GM03348 (cell line): ENCODE measurements at places on chromosomes 11 and 22.

DNA sequence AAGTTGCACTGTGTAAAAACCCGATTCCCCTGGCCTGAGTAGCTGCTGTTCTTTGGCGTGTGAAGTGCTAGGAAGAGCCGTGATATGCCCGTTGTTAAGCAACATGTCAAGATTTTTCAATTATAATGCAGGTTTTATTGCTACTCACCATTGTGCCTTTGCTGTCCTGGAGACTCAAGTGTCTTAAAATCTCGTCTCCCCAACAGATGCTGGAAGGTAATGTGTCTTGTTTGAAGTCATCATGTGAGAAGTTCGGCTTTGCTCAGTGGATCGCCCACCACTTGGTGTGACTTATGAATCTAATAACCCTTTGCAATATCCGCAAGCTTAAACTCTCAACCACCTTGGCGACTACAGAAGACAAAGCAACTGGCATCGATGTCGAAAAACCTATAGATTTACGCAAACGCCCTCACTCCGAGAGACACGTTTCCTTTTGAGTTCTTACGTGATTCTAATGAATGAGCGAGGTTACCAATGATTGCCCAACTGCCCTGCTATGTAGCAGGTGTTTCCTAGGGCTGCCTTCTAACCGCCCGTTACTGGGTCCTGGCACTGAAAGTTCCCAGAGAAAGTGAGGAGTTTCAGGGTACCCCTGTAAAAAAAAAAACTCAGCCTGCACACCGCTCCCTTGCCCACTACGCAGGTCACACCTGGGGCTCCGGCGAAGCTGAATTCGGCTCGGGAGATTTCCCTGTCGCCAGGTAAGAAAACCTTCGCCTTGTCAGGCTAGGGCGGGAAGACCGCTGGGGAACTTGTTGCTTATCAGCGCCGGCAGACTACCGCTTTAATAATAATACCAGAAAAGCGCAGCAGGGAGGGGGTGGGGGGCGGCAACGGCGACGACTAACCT lies 21.2 kb upstream of the BDNF start:
- DNase-seq = no peak

DNA sequence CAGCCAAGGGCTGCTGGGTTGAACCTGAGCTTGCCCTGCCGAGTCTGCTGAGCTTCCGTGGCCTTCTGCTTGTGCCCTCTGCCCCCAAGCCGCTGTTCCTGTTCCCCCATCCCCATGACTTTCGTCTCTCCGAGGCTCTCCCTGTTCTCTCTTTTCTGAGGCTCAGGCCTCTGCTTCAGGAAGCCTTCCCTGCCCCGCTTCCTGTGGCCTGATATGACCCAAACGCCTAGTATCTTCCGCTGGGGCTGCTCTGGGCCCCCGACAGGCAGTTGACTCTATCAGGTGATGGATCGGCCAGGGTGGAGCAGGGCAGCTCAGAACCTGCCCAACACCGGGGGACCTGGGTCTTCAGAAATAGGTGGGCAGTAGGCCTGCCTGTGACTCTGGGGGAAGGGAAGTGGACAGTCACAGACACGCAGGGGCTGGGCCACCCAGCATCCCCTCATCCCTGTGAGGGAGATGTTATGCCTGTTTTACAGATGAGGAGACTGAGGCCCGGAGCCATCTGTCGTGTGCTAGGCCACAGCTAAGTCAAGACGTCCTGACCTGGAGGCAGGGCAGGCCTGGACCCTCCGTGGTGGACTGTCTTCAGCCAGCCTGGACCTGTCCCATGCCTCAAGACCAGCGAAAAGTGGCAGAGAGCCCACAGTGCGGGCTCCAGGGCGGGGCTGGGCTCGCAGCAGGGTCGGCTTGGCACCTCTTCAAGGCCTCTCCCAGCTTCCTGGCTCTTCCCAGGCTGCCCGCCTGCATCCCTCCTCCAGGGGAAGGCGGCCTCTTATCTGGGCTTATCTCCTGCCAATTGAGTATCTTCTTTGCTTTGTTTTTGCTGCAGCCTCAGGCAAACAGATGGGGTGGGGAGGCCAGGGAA lies 16.2 kb downstream of the BAD start:
- DNase-seq = peak; percentile 19

GRCh38 chr11:35088676-35089075 lies 50.3 kb upstream of the CD44 start:
- DNase-seq = no peak

DNA sequence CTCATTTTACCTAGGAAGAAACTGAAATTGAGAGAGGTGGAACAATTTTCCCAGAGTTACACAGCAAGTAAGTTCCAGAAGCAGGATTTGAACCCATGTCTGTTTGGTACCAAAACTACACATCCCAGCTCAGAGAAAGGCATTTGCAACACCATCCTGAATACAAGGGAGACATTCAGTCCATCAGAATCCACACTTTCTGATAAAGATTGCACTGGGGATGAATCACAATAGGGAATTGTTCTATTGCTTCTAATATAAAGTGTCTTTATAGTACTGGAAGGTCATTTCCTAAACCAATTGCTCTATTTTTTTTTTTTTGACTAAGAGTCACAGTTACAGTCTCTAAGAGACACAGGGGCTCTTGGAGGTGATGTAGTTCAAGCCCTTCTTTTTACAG lies 208.1 kb upstream of the CADM1 start:
- no peak for DNase-seq

DNA sequence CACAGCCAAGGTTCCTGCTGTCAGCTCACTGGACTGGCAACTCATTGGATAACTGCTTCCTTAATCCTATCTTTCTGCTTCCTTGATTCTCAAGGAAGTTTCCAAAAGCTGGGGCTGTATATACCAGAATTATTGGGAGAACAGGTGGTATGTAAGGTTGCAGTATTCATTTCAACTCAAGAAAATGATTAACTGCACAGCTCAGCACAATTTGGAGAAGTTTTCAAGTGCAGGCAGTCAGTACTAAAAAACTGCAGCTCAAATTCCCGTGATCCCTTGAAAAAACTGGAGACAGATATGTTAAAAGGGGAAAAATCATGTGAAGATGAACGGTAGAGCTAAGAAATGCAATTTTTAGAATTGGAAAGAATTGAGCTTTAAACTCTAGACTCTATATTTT lies 44.4 kb downstream of the GRM5 start:
- no peak for DNase-seq

- no peak for DNase-seq
Measured at GRCh38 chr11:96186806-96187205, 156.2 kb downstream of the MAML2 start.

DNA sequence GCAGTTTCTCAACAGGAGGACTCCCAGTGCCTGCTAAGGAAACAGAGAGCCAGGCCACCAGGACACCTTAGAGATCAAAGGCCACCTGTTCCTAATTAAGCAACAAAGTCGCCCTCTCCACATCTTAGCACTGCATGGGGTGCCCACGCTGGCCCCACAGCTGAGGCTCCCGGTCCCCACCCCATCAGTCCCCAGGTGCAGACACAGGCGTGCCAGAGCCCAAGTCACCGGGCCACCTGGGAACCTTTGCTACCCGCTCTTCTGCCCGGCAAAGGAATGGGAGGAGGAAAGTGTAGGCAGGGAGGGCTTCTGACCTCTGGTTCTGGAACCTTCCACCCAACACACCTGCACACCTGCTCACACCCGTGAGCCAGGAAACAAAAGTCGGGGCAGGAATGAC lies 85.5 kb upstream of the PRR5 start:
- DNase-seq = no peak

DNA sequence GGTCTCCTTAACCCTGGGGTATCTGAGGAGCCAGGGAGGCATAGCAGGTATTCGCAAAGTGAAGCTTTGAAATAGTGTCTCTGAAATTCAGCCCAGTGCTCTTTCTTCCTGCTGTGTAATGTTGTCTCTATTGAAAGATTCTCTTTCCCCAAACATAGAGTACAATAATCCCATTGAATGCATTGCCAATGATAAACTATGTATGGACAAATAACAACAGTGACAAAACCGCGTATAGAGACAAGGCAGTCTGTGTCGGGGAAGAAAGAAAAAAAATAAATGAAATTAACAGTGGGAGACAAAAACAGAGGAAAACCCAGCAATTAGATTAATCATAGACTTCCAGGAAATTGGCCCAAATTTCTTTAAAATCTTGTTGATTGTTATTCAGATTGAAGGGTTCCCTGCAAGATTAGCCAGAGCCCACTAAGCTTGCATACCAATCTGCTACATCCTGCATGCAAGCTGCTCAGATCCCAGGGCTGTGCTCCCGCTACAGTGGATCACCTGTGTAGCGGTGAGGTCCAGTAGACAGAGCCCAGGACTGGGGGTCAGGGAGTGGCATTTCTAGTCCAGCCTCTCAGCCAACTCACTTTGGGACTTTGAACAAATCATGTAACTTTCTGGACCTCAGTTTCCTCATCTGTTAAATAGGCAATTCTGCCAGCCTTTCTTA lies 492.8 kb downstream of the INSC start:
- no peak for DNase-seq

GRCh38 chr11:130126516-130126915 lies 33.1 kb upstream of the ST14 start:
- DNase-seq = no peak

GRCh38 chr11:128716661-128717210 lies 22.9 kb downstream of the FLI1 start:
- DNase-seq = peak; percentile 31

- DNase-seq = no peak
Measured at GRCh38 chr11:77170107-77170506, 42.1 kb downstream of the MYO7A start.

- no peak for DNase-seq
Measured at GRCh38 chr11:122094836-122095235, 21.2 kb downstream of the BLID start.

- no peak for DNase-seq
Measured at GRCh38 chr11:36738292-36738861, 140.3 kb upstream of the RAG2 start.

- no peak for DNase-seq
Measured at GRCh38 chr11:70716216-70716615, 317.9 kb downstream of the CTTN start.

GRCh38 chr11:129643031-129643721 lies 172.5 kb upstream of the TMEM45B start:
- peak; percentile 46 for DNase-seq

- no peak for DNase-seq
Measured at GRCh38 chr11:68803766-68804165, 38.0 kb downstream of the CPT1A start.

DNA sequence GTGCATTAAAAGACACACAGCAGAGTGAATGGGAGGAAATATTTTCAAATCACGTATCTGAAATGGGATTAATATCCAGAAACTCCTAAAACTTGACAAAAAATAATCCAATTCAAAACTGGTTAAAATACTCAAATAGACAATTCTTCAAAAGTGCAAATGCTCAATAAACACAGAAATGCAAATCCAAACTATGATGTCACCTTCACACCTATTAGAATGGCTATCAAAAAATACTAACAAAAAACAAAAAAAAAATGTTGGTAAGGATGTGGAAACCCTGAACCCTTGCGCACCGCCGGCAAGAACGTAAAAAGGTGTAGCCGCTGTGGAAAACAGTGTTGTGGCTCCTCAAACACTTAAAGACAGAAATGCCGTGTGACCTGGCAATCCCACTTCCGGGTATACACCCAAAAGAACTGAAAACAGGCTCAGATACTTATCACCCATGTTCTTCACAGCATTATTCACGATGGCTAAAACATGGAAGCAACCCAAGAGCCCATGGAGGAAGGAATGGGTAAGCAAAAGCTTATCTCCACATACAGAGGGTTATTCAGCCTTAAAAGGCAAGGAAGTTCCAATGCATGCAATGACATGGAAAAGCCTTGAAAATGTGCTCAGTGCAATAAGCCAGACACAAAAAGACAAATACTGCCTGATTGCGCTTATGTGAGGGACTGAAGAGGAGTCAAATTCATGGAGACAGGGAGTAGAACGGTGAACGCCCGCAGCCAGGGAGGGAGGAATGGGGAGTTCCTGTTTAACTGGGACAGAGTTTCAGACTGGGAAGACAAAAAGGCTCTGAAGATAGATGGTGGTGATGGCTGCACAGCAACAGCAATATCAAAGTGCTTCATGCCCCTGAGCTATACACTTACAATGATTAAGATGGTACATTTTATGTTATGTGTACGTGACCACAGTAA lies 19.6 kb downstream of the BRD1 start:
- no peak for DNase-seq

GRCh38 chr11:99937330-99937729 lies 749.8 kb upstream of the ARHGAP42 start:
- no peak for DNase-seq

DNA sequence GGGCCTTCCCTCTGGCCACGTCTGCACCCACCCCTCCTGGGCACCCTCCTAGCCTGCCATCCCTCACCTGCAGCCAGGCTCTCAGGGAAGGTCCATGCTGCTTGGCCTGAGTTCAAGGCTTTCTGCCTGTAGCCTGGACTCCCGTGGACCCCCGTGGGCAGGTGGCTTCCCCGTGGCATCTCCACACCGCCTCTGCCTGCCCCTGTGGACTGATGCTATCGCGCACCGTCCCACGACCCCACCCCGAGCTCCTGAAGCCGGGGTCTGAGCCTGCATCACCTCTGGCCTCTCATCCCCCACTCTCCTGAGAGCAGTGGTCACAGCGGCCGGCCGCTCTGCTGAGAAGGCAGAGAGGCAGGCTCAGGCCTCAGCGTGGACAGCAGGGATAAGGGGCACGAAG lies 4.5 kb downstream of the IFITM5 start:
- no peak for DNase-seq

DNA sequence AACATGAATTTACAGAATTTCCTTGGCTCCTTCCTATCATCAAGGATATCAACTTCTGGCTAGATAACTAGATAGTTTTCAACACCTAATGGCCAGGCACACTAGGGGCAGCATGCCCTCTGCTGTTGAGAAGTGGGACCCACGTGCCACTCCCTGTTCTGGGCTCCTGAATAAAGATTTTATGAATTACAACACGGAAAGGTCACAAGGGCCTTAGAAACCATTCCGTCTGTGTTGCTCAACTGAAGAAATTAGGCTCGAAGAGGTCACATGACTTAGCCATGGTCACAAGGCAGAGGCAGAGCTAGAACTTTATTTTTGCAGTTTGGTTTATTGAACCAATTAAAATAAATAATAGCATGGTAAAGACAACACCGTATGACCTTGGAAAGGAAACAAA lies 36.0 kb downstream of the PRCP start:
- peak; percentile 54 for DNase-seq

DNA sequence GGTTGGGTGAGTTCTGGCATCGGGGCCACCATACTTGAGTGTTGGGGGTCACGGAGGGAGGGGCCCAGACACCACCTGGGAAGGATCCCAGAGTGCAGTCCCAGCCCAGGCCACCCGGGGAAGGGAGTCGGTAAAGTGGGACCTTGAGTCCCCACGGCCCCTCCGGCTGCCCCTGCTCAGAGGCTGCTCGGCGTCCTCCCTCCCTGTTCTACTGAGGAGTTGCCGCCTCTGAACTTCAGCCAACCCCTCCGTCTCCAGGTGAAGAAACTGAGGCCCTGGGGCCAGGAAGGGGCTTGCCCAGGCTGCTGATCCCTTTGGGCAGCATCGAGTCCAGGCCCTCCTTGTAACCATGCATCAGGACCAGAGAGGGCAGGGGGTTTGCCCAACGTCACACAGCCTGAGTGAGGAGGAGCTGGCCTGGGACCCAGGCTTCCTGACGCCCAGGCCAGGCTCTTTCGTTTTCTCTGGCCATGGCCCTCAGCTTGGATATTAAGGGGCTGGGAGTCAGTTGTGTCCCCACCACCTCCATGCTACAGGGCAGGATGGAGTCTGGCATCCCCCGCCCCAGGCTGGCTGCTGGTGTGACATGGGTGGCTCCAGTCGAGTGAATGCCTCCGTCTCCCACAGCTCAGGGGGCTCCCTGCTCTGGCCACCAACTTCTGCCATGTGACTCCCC lies 1.3 kb downstream of the PARVG start:
- no peak for DNase-seq

- no peak for DNase-seq
Measured at GRCh38 chr11:30465192-30465591, 121.0 kb downstream of the MPPED2 start.

GRCh38 chr22:29167032-29167911 lies 38.4 kb upstream of the EMID1 start:
- no peak for DNase-seq

- peak; percentile 96 for DNase-seq
Measured at GRCh38 chr11:75428281-75428724, 4.7 kb downstream of the KLHL35 start.
